ENCODE measurements at places on chromosomes 4 and X.

DNA sequence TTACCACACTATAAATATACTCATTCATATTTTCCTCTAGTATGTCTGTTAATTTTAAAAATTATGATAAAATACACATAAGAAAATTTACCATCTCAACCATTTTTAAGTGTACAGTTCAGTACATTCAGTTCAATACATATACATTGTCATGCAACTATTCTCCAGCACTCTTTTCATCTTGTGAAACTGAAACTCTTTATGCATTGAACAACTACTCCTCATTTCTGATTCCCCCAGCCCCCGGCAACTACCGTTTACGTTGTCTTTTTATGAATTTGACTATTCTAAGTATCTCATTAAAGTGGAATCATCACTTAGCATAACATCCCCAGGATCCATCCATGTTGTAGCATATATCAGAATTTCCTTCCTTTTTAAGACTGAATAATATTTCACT is 8.7 kb downstream of the SMARCAD1 start:
- no peak for DNase-seq

DNA sequence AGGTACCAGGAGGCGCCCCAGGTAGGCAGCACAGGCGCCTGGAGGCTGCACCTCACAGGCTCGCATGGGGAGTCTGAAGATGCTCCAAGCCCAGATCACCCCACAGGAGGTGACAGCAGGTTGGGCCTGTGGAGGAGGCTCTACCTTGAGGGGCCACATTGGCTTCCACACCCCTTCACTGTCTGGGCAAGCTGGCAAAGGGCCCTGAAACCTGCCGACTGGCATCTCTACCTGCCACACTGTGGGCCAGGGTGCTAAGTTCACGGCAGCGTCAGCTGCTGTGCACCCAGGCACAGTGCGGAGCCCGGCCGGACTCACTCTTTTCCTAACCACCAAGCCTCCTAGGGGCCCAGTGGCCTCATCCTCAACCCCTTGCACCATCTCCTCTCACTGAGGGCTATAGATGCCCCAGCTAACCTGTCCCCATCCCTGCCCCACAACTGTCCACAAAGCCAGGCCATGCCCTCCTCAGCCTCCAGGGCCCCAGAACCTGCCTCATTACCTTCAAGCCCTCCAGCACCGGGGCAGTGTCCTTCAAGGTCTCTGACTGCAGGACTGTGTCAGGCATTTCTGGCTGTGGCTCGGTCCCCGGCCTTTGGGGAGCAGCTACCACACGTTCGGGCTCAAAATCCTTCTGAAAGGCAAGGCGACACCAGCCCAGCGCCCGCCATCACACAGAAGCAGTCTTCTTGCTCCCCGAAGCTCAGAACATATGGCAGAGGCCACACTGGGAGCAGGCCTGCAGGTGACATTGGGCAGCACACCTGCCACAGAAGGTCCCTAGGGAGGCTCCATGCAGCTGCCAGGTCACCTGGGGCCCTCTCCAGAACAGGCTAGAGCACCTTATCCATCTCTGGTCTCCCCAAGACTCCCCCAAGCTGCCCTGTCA is 28.8 kb downstream of the FGFR3 start:
- DNase-seq, result no peak

GRCh38 chr4:184978211-184978610 is 40.1 kb upstream of the HELT start:
- DNase-seq, result no peak

DNA sequence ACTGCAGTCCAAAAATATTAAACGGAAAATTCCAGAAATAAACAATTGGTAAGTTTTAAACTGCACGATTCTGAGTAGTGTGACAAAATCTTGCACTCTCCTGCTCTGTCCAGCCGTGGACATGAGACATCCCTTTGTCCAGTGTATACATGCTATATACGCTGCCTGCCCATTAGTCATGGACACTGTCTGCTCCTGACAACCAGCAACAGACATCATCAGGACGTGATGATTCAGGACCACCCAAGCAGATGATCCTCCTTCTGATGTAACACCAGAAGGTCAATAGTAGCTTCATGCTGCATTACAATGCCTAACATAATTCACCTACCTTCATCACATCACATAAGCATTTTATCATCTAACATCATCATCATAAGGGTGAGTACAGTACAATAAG is 36.3 kb downstream of the ATRX start:
- no peak for DNase-seq

GRCh38 chr4:138056541-138056940 is 185.6 kb downstream of the SLC7A11 start:
- DNase-seq, result no peak

DNA sequence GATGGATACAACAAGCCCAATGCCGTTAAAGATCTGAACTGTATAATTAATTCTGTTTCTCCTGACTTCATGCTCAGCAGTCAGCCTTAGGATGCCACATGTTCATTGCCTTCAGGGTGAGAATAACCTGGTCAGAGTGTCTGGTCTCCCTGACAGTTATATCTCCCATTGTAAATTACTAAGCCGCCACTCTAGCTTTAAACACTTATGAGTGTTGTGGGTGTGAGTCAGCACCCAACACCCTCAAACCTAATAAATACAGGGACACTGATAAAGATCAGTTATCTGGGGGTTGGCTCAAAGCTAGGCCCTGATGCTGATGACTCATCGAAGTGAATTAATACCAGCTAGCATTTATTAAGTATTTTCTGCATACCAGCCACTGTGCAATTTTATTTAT is 64.9 kb upstream of the DYNLT3 start:
- no peak for DNase-seq

DNA sequence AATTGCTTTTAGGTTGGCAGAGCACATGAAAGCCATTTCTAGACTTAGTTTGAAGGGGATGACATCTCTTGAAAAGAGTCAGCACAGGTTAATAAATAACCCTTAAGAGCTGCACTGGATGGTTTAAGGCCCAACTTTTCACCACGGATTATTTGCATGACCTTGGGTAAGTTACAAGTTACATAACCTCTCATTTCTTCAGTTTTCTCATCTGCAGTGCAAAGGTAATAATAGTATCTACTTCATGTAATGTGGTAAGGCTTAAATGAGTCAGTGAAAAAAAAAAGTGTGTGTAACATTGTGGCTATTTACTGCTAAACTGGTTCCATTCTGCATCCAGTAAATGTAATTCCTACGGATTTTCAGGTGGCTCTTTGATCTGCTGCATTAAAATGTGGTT is 715.8 kb downstream of the CCSER1 start:
- no peak for DNase-seq

- DNase-seq, result no peak
Observed at GRCh38 chr4:161952382-161952781, 211.4 kb downstream of the FSTL5 start.

GRCh38 chrX:22360129-22360528 is 87.4 kb downstream of the CBLL2 start:
- no peak for DNase-seq

GRCh38 chr4:2913168-2913567 is 50.0 kb downstream of the NOP14 start:
- DNase-seq, result no peak

DNA sequence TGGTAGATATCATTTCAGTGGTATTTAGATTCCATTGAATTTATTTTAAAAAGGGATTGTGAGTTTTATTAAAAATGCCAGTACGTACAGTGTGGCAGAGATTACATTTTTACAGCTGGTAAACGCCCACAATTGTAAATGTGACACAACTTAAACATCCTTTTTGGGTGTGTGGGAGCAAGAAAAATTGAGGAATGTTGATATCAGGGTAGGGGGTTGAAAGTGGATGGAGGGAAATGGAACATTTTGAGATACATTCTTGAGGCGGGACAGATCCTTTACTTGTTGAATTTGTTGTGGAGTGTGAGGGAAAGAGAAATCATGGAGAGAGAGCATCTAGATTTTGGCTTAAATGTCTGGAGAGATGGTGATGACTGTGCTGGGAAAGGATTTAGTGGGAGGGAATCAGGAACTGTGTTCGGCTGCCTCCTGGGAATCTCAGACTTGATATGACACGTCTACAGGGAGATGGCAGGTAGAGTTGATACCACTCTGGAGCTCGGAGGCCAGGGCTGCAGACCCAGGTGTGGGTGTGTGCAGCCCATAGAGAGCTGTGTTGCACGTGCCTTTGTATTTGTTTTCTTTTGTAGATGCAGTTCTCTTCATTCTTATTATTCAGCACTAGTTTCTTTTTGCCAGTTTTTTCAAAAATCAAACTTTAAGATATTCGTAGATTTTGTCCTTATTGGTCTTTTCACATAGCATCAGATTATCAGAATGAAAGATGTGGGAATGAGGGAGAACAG is 10.8 kb downstream of the TMEM131L start:
- no peak for DNase-seq

- no peak for DNase-seq
Observed at GRCh38 chrX:64379924-64380323, 15.3 kb downstream of the MTMR8 start.

GRCh38 chrX:86047174-86047935 is at the start of gene CHM:
Gene CHM (minus strand): TSS chrX:86047558. CDS start chrX:86047532, 26 bp downstream.
- DNase-seq, result peak; percentile 68

DNA sequence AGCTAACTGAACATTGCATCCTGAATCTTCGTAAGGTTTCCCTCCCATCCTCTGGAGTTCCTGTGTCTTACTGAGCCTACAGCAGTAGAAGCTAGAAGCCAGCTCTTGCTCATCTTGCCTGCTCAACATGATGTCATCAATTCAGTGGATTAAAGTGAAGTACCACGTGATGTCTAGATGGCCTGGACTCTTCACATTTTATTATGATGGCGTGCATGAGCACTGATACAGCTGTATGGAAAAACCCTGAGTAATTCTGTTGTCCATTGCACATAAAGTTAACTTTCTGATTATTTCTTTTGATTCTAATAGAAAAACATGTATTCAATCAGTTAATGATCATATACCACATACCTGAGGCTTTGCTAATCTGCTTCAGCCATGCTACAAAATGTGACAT is 2387.7 kb upstream of the TENM3 start:
- no peak for DNase-seq

DNA sequence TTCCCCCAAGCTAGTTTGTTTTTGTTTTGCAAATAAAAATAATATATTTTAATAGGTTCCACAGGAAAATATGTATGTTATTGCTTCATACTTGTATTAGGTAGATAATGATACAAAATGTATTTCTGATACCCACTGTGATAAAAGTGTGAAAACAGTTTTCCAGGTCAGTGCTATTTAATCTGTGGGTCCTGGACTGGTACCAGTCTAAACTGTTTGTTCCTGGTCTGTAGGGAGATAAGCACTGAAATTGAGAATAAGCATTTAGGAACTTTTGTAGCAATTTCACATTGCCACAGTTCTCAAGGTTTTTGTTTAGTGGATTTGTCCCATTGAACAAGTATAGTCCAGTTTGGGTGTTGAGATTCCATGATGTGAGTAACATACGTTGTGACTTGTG is 110.5 kb downstream of the PDLIM5 start:
- DNase-seq, result no peak

All from breast epithelium (tissue), 4 donors.